ENCODE measurements at places on chromosomes 5 and 9.
A peak's percentile ranks its signal among the peaks of the same experiment; 100 is the strongest.

GRCh38 chr9:1051584-1052275, 1.6 kb downstream of the DMRT2 start:
- DNase-seq: no peak

GRCh38 chr5:115336201-115336720, 39.8 kb upstream of the CCDC112 start:
- DNase-seq: no peak

GRCh38 chr5:151115272-151115905, 34.6 kb upstream of the TNIP1 start:
- DNase-seq: peak; percentile 42

- DNase-seq: no peak
Observed at GRCh38 chr5:1374030-1374678, 29.3 kb upstream of the CLPTM1L start.

GRCh38 chr5:57414857-57415256, 67.8 kb downstream of the ACTBL2 start:
- no peak for DNase-seq

GRCh38 chr5:173330338-173331206, 2.4 kb upstream of the STC2 start:
- DNase-seq: no peak

DNA sequence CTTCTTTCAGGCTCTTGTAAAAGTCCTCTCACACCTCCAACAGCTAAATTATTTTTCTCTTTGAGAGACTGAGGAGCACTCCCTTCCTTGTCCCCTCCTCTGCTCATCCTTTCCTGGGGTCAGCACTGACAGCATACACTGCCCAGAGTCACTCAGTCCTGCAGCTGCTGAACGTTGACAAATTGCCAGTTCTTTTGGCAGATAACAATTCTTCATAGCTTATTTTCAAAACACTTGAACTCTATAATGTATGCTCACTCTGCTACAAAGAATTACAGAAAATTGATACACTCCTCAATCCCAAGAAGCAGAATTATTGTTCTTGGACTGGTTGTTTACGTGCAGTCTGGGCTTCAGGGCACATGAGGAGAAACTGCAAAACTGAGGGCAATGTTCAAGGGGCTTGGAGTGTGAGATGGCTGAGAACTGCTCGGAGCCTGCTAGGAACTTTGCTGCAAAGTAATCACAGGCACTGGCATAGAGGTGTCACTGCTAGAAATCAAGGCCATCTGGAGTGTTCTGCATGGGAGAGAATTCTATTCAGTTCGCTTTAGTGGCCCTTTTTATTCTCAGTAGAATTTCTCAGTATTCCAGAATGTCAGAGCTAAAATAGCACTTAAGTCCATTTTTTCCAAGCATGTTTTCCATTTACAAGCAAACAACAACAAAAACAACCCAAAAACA, 96.4 kb upstream of the SPOCK1 start:
- no peak for DNase-seq

GRCh38 chr9:133057006-133057405, 4.8 kb upstream of the CEL start:
- no peak for DNase-seq

DNA sequence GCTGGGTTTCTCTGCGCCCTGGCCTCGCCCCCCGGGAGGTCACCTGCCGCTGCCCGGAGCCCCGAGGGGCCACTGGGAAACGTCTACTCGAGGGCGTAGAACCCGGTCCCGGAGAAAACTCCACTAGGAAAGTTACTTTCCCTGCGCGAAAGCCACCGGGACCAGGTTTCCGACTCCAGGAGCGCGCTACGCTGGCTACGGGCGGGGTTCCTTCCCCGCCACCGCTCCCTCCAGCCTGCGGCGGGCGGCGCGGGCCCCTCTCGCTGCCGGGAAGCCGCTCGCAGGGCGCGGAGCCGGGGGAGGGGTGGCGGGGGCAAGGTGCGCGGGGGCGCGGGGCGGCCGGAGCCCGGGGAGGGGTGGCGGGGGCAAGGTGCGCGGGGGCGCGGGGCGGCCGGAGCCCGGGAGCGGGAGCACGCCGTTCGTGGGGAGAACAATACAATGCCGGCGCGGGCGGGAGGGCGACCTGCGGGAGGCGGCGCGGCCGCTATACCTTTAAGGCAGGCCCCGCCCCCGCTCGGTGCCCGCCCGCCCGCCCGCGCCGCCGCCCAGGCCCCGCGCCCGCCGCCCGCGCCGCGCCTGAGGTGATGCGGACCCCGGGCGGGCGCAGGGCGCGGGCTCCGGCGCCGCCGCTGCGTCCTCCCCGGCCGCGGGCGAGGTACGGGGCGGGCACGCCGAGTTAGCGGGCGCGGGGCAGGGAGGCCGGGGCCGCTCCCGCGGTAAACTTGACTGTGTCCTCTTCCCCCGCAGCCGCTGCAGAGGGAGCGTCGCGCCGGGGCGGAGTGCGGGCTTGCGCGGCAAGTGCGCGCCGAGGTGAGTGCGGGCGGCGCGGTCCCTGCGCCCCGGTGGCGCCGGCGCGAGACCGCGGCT, 278.1 kb downstream of the AOPEP start:
- no peak for DNase-seq

- DNase-seq: no peak
Observed at GRCh38 chr9:69190086-69190862, 16.2 kb downstream of the TJP2 start.

- no peak for DNase-seq
Observed at GRCh38 chr5:68273717-68274409, 58.3 kb downstream of the PIK3R1 start.

GRCh38 chr9:110141227-110141793, 66.6 kb downstream of the C9orf152 start:
- DNase-seq: no peak

- DNase-seq: no peak
Observed at GRCh38 chr9:37812773-37813379, 12.3 kb downstream of the DCAF10 start.
